ENCODE measurements at places on chromosomes 4 and X.

DNA sequence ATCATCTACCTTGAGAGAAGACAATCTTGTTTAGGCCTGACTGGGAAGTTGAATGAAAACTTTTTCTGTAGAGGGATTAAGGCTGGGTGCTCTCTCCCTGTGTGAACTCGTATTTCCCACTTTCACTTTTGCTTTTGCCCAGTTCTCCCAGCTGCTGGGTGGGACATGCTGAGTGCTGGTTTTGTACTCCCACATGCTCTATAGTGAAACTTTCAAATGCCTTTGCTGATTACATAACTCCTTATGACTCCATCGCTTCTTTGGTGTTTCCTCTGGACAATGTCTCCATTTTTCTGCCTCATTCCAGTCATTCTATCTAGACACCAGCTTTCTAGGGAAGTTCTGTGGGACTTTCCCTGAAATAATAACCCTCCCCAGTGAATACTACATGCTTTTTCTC, 100.5 kb downstream of the CLNK start:
- DNase-seq = peak; percentile 39

DNA sequence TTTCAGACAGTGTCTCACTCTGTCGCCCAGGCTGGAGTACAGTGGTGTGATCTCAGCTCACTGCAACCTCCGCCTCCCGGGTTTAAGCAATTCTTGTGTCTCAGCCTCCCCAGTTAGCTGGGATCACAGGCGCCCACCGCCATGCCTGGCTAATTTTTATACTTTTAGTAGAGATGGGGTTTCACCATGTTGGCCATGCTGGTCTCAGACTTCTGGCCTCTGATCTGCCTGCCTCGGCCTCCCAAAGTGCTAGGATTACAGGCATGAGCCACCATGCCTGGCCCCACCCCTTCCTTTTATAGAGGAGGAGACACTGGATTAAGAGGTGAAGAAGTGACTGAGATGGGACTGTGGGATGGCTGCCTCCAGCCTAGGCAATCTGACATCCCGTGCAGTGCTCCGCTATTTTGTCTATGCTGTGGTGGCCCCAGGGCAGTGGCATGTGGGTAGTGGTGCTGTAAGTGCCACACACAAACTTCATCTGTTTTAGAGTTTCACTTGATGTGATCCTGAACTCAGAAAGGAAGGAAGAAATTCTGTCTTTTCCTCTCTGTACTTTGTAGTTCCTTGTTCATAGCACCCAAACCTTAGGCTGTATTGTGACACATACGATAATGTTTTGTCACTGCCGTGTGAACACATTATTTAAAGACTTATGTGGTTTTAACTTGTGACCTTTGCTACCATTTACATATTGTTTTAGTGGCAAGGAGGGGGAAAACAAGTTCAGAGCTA, 48.9 kb downstream of the FNIP2 start:
- no peak for DNase-seq

DNA sequence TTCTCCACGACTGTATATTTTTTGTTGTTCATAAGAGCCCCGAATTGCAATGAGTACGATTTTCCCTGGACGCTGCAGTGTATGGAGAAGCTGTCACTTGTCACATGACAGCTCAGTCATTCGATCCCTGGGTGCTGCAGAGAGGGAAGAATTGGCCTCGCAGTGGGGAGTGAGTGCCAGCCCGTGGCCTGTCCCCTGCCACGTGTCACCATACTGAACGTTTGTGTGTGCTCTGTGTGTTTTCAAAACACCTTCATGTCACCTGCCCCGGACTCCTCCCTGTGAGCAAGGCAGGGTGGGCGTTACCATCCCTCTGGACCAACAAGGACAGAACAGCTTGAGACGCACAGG, 77.9 kb downstream of the TBL1X start:
- DNase-seq = no peak

DNA sequence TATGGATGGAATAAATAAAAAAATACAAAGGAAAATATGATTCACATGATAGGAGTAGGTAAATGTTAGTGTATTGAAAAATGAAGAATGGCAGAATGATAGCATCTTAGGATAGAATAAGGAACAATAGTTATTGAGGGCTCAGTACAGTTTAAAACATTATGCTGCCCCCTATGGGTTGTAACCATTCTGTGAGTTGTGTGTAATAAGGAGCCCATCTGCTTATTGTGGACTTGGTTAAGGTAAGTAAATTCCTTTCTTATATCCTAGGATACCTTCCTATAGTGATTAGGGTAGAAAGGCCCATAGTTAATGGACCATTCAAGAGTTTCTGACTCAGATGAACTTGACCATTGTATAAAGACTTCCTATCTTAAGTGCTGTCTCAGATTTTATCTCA, 195.8 kb downstream of the PDHA2 start:
- no peak for DNase-seq

DNA sequence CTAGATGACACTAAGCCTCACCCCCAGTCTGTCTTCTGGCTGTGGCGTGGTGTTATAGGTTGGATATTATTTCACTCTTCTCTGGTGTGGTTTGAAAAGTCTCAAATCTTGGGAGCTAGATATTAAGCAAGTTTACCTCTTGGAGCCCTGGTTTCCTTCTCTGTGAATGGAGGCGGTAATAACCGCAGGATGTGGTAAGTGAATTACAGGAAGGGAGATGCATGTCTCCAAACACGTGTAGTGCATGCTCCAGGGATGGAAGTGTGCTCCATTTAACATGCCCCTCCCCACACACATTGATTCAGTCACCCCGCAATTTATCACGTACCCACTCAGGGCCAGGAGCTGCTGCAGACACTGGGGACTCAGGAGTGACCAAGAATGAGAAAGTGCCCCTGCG, 4.9 kb downstream of the ZNF275 start:
- DNase-seq = no peak

DNA sequence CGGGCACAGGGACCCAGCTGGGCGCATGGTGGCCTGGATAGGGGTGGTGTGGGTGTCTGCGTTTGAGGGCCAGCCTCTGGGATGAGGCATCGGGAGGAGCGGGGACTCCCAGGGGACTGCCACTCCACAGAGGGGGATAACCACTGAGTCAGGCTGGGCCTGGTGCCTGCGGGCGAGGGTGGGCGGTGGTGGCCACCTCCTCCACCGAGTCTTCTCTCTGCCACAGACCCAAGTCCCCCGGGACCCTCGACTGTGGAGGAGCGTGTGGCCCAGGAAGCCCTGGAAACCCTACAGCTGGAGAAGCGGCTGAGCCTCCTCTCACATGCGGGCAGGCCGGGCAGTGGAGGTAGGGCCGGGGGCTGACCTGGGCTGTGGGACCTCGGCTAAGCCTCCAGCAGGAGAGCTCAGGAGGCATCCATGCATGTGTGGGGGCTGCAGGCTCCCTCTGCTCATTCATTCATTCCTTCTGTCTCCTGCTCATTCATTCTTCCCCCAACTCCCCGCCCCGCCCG, 26.4 kb downstream of the DOK7 start:
- no peak for DNase-seq

DNA sequence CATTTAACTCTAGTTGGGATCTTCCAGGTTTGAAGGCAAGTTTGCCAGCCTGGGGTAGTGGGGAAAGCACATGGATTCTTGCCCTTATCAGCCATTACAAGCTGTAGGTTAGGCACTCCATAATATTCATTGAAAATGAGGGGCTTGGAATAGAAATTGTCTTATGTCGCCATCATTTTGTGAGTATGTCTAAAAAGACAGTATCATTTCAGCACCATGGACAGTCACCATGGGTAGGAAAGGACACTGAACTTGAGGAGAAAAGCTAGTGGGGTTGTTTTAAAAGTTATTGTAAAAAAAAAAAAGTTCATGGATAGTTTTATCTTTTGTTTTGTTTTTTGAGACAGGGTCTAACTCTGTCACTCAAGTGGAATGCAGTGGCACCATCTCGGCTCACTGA, 356.1 kb downstream of the HNRNPD start:
- peak; percentile 1 for DNase-seq

GRCh38 chr4:26590639-26591038, 6.8 kb downstream of the TBC1D19 start:
- DNase-seq = no peak

- no peak for DNase-seq
Observed at GRCh38 chr4:2963966-2964471, 648 bp downstream of the GRK4 start.

GRCh38 chrX:43405191-43405590, 250.9 kb upstream of the MAOA start:
- DNase-seq = no peak

GRCh38 chr4:7183780-7184460, 8.4 kb upstream of the SORCS2 start:
- DNase-seq = no peak

GRCh38 chrX:1535241-1536041, 1.5 kb downstream of the P2RY8 start:
- DNase-seq = no peak

DNA sequence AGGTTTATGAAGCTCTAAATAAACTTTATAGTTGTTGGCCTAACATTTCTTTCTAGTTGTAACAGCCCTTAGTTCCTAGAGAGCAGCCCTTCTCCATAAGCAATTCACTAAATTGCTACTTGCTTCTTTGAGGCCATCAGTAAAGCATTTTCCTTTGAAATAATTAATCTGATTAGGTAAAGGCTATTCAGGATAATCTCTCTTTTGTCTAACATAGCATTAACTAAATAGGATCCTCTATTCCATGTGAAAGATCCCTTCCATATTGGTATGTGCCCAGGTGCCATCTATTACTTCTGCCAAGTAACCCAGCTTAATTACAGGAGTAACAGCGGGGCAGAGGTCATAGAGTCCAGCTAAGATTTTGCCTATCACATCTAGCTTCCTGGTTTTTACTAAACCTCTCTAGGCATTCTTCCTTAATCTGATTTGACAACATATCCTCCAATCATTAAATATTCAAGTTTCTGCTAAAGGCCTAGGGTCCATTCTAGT, 1408.0 kb downstream of the PCDH18 start:
- DNase-seq = no peak

GRCh38 chrX:13533726-13534125, 35.7 kb upstream of the EGFL6 start:
- no peak for DNase-seq

Measured in fibroblast of skin of left biceps (primary cell).